ENCODE measurements at places on chromosomes 7 and 10.

DNA sequence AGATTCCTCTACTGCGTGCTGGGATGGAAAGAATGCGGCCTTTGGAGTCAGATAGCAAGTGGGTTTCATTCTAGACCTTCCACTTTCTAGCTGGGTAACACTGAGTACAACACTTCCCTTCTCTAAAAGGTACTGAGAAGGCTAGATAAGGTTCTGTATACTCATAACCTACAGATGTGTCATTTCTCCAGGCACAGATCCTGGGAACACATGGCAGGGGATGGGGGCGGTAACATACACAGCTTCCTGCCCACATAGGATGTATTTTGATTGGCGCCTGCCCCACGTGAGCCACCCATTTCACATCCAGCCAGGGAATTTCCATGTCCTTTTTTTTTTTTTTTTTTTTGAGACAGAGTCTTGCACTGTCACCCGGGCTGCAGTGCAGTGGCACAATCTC lies 31.8 kb downstream of the KLRG2 start:
- H3K4me3 ChIP-seq: no peak overlapping the region
- peaks cover 10% of the 10 kb centered on the region for H3K4me1 ChIP-seq
- no peak overlapping the region for H3K27ac ChIP-seq
- H3K36me3 ChIP-seq: no peaks in the 10 kb centered on the region
- no peak for DNase-seq
- peaks cover 2% of the 10 kb centered on the region for H3K27me3 ChIP-seq

DNA sequence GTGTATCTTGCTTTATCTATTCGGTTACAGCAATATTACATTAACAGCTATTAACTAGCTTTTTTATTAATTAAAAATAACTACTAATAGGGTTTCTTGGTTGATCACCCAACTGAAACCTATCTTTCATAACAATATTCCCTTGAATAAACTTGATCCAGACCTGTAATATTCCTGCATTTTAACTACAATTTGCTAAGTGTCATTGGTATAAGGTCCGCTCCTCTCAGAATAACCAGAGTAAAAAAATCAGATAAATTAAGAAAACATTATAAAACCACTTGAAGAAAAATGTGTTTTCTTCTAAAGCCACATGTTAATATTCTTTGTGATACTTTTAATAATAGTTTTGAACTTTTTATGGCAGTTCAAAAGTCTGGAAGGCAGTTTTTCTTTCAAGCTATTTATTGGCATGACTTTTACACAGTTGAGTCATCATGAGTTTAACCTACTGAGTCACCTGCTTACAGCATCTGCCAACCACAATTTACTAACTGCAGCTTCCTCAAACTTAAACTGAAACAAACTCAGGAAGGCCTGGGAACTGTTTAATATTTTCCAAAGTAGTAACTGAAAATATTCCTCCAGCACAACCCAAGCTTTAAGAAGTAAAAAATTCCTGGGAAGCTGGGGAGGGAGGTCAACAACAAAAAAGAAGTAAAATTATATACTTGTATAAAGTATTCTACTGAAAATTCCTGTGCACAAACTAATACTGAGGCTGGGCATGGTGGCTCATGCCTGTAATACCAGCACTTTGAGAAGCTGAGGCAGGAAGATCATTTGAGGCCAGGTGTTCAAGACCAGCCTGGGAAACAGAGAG lies 103.2 kb downstream of the NRBF2 start:
- H3K27ac ChIP-seq: peak overlapping the region; percentile 26
- H3K36me3 ChIP-seq: peaks cover 11% of the 10 kb centered on the region
- DNase-seq: peak; percentile 44

GRCh38 chr7:37438906-37439652 lies 9.6 kb downstream of the ELMO1 start:
- no peaks in the 10 kb centered on the region for H3K27me3 ChIP-seq
- no peak overlapping the region for H3K4me3 ChIP-seq
- H3K27ac ChIP-seq: no peak overlapping the region
- no peaks in the 10 kb centered on the region for H3K4me1 ChIP-seq

GRCh38 chr10:17644485-17644943 lies 563 bp downstream of the STAM start:
- peaks cover 55% of the 10 kb centered on the region for H3K4me1 ChIP-seq
- peak overlapping the region; percentile 92 for H3K4me3 ChIP-seq
- no peaks in the 10 kb centered on the region for H3K27me3 ChIP-seq
- H3K36me3 ChIP-seq: no peaks in the 10 kb centered on the region
- DNase-seq: no peak

- DNase-seq: peak; percentile 4
- H3K4me1 ChIP-seq: no peaks in the 10 kb centered on the region
Measured at GRCh38 chr10:104664205-104664604, 23.1 kb downstream of the SORCS3 start.

- H3K36me3 ChIP-seq: no peaks in the 10 kb centered on the region
- H3K4me1 ChIP-seq: peaks cover 13% of the 10 kb centered on the region
- no peak for DNase-seq
- peak overlapping the region; percentile 54 for H3K4me3 ChIP-seq
- no peak overlapping the region for H3K27ac ChIP-seq
Measured at GRCh38 chr7:76281006-76281705, 21.3 kb upstream of the HSPB1 start.

Data from HepG2 (cell line).